Stimulated activated CD8-positive, alpha-beta memory T cell treated with anti-CD3 and anti-CD28 coated beads, Interleukin-2, amount 100 ng/mL, for 1 hour (primary cell): ENCODE measurements at places on chromosomes 11 and 22.

DNA sequence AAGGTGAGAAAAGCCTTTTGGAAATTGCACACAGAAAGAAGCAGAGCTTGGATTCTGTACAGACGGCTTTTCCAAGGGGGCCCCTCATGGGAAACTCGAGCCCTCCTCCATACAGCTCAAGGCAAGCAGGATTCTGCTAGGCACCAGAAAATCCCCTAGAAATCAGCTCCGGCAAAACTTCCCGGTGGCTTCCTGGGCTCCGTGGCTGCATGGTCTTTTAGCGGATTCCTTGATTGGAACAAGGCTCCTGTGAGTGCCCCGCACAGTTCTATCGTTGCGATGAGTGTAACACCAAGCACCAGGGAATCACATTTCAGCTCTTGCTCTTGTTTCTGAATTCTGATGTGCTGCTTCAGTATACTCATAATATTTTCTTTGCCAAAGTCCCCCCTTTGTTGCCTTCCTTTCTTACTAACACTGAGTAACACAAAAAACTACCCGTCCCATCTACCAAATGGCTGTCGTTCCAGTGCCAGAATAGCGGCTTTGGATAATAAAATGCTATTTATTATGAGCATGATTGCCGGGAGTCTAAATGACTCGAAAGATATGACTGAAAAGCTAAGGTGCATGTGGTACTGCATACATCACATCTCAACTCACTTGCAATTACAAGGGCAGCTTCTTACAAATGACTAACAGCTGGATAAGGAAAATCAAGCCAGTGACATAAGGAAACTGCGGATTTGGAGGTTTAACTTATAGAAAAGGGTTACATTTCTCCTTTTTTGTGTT, 494.1 kb downstream of the DLG2 start:
- DNase-seq: no peak

GRCh38 chr11:9462172-9462799, 1.5 kb downstream of the ZNF143 start:
- no peak for DNase-seq

- no peak for DNase-seq
These were observed 17.3 kb downstream of the KCTD17 start for GRCh38 chr22:37068859-37069258.

DNA sequence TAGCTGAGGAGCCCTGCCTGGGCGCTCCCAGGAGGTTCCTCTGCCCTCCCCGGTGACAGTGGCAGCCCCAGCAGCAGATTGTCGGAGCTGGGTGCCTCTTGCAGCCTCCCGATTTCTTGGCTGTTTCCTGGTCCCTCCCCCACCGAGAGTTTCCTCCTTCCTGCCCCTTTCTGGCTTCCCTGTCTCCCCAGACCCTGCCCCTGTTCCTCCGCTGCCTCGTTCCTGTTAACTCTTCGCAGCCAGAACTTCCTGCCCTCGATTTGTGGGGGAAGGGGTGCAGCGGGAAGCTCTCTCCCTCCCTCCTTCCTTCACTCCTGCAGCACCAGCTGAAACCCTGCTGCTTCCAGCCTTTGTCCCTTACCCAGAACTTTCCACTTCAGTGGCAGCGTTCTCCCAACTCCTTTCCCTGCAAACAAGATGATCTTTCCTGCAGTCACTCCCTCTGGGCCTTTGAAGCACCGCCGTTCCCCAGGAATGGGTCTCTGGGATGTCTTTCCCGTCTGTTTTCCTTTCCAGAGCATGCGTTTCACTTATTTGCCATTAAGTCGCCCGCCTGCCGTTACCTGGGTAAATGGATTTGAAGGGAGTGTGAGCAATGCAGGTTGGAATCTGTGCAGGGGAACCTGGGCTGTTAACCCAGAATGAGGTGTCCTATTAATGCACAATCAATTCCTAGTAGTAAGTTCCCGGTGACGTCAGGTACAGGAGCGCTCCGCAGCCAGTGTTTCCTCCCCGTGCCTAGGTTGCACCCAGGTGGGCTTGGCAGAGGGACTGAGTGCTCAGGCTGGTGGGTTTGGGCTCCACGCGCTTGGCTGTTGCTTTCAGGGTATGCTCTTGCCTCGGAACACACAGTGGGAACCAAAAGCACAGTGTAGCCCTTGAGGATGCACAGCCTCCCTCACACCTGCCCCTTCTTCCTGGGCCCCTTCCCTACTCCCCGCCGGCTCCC, 4.3 kb downstream of the GRK2 start:
- no peak for DNase-seq

GRCh38 chr11:2263071-2263565, 7.3 kb downstream of the ASCL2 start:
- no peak for DNase-seq

- DNase-seq: no peak
These were observed 712 bp downstream of the IL2RB start for GRCh38 chr22:37148742-37149665.

- DNase-seq: no peak
These were observed 464.9 kb upstream of the CCDC90B start for GRCh38 chr11:83751041-83751440.

- DNase-seq: no peak
These were observed 5.4 kb downstream of the EMID1 start for GRCh38 chr22:29211066-29211465.

DNA sequence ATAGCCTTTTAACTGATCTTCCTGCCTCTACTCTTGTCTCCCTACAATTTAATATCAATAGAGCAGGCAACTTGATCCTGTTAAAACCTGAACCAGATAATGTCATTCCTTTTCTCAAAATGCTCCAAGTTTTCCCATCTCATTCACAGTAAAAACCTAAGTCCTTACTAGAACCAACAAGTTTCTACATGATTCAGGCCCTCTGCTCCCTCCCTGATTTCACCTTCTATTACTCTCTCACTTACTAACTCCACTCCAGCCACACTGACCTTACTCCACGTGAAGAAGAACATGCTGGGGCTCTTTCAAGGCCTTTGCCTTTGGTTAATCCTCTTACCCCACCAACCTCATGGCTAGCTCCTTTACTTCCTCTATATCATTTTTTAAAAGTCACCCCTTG, 71.1 kb downstream of the PRCP start:
- no peak for DNase-seq

DNA sequence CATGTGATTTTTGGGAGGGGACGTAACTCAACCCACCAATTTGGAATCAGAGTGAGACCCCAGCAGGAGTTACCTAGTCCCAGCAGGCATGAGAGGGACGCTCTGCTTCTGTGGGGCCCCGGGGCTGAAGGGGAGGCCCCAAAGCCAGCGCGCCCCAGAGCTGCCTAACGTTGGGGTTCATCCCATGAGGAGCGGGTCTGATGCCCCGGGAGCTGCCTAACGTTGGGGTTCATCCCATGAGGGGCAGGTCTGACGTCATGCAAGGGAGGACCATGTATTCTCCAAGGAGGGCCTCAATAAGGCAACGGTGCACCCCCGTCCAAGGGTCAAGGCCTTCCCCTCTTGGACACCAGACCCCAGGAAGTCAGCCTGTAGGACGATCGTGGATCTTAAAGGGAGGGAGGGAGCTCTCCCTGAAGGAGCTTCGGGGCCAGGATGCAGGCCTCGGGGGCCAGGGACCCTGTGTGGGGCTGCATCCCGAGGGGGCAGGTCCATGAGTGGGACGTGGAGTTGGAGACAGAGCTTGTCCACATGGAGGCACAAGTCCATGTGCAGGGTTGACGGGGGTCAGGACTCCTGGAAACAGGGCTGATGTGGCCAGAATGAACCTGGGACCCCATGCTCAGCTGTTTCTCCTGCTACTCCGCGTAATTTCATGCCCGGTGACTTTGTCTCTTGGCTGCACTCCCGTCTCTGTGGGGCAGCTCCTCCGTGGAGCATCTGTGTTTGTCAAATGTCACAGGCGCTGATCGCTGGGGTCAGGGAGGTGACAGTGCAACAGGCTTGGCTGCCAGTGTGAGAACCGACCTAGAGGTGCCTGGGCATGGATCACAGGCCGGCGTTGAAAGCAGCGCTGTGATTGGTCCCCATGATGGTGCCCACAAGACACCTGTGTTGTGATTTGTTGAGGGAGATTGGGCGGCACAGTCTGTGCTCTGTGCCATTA, 1029.1 kb downstream of the BRD1 start:
- no peak for DNase-seq
